ENCODE measurements at places on chromosomes 1 and 21.

GRCh38 chr1:95368178-95368577 lies 134.2 kb downstream of the RWDD3 start:
- DNase-seq = no peak

DNA sequence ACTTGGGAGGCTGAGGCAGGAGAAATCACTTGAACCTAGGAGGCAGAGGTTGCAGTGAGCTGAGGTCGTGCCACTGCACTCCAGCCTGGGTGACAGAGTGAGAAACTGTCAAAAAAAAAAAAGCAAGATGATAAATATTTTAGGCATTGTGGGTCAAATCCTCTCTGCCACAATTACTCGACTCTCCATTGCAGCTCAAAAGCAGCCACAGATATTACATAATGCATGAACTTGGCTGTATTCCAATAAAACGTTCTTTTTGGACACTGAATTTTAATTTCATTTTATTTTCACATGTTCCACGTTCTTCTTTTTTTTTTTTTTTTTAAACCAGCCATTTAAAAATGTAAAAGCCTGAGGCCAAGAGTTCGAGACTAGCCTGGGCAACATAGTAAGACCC lies 69.4 kb downstream of the TCP10L start:
- DNase-seq = no peak

GRCh38 chr1:99869304-99869703 lies 19.1 kb downstream of the AGL start:
- no peak for DNase-seq

DNA sequence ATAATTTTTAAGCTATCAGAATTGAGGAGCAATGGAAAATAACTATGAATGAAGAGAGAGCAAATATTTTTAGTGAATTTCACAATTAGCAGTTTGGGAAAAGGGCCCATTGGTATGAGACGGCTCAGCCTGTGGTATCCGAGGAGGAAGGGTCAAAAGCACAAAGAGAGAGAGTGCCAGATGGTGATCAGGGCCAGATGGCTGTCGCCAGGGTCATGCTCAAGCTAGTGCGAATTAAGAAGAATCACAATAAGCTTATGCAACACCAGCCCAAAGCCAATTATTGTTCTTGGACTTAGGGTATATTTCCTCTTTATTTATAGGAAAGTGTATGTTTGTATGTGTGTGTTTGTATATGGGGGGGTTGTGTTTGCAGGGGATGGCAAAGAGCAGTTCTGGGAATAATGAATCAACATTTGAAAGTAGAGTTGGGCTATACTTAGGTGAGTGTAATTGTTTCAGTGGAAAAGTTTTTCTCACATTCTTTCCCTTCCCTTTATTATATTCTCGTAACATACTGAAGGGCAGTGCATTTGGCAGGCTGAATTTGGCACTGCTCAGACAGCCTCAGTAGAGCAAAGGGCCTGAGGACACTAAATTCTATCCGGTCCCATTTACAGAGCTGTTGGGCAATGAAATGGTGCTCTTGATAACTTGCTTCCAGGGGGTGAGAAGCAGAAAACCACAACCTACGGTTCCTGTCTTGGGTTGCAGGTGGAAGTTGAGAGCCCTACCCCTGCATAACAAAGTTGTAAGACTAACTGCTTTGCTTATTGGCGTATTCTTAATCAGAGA lies 19.5 kb upstream of the DDR2 start:
- no peak for DNase-seq

GRCh38 chr1:155706139-155706538 lies 17.2 kb downstream of the DAP3 start:
- no peak for DNase-seq

- no peak for DNase-seq
Measured at GRCh38 chr1:87887100-87887499, 558.4 kb downstream of the LMO4 start.

DNA sequence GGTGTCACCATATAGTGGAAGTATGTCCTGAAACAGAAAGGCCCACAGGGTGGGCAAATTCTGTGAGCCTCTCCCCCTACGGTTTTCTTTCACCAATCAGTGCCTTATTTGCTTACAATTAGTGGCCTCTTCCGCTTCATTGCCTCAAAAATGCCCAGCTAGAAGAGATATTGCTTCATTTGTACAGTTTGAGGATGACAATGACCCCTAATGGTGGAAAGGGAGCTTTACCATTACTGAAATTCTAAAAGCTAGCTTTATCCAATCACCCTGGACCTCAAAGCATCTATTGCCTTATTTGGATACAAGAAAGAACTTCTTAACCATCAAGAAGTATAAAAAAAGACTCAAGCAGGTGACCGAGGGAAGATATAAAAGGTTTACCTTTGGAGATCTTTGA lies 49.6 kb downstream of the LRRC71 start:
- no peak for DNase-seq

GRCh38 chr1:20720631-20721091 lies 2.9 kb upstream of the KIF17 start:
- peak; percentile 11 for DNase-seq

DNA sequence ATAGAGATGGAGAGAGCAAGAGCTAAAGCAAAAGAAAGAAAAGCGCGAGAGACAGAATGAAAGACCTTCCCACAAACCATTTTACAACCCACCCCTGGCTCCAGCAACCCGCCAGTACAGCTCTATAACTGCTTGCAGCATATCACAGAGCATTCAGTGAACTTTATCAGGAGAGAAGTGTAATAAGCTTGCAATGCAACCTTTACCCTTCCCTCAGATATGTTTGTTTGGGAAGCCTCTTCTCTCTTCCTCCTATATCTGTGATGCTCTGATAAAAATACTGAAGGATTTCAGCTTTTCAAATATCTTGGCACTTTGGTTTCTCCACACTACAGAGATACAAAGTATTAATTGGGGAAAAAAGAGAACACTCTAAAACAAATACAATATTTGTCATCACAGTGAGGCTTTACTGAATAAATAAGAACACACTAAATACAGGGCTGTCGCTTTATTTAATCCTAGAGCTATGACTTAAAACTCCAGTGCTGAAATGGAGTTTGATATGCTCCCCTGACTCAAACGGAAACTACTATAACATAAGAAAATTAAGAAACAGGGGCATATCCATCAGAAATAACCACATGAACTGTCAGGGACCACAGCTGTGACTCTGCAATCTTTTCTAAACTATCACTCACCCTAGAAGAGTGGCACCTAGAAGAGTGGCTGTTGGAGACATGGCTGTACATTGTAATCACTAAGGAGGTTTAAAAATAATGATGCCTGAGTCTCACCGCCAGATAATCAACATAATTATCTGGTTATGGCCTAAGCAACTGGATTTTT lies 6.7 kb downstream of the CRP start:
- DNase-seq = no peak

- no peak for DNase-seq
Measured at GRCh38 chr1:207335695-207336363, 14.4 kb downstream of the CD55 start.

DNA sequence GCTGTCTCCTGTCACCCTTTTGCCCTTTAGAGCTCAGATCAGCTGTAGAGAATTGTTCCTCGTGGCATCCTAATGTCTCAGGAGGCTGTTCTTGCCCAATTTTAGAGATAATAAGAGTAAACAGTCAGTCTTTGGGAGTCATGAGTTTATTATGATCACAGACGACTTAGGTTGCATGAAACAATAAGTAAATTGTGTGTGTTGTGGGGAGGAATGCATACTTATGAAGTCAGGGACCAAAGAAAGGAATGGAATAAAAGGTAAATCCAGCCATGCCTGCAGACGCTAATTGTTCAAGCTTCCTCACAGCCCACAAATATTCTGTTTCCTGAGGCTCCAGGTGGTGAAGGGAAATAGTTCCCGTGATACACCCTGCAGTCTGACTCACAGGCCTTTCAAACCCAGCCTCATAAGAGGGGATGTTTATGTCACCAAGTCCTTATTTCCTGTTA lies 897 bp downstream of the EPHX4 start:
- DNase-seq = no peak

GRCh38 chr1:54996359-54996868 lies 2.3 kb upstream of the BSND start:
- DNase-seq = peak; percentile 46

DNA sequence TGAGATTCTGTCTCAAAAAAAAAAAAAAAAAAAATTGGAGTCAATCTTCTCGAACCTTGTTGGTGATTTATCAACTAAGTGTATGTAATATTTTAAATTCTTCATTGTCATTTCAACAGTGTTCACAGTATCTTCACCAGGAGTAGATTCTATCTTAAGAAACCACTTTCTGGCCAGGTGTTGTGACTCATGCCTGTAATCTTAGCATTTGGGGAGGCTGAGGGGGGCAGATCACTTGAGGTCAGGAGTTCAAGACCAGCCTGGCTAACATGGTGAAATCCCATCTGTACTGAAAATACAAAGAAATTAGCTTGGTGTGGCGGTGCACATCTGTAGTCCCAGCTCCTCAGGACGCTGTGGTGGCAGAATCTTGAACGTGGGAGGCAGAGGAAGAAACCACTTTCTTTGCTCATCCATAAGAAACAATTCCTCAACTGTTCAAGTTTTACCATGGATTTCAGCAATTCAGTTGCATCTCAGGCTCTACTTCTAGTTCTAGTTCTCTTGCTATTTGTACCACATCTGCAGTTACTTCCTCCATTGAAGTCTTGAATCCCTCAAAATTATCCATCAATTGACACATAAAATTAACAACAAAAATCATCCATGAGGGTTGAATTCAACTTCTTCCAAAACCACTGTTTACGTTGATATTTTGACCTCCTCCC lies 30.4 kb upstream of the EYA3 start:
- DNase-seq = no peak

DNA sequence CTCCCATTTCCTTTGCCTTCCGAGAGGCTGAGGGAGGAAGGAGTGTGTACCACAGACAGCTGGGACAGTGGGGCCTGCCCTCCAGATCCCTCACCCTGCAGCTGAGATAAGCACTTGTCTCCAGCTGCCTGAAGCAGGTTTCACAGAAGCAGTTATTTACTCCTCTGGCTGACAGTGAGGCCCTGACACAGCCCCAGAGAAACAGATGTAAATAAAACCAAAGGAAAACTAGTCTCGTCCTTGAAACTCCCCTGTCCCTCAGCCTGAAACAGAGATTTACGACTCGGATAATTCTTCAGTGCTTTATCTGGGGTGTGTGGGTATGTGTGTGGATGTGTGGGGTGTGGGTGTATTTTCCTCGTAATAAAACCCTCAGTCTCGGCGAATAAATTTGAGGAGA lies 181.1 kb downstream of the IGSF21 start:
- no peak for DNase-seq

Measured in dorsolateral prefrontal cortex (tissue), 122 donors.